ENCODE measurements at places on chromosomes 4 and X. TPM values are rescaled to one million over a fixed set of nuclear protein-coding genes. Genes with fewer than 3 reads are reported as not detected.

CCKAR gene
- total RNA-seq = not detected

CT83 gene
- total RNA-seq = not detected

FLNA gene
- total RNA-seq = 1,044 TPM

ITGB1BP2 gene
- 4.6 TPM for total RNA-seq

SULT1B1 gene
- 0.15 TPM for total RNA-seq

ASB9 gene
- total RNA-seq = not detected

RPA4 gene
- total RNA-seq = 0.42 TPM

CMC4 gene
- 3.7 TPM for total RNA-seq

SLC7A11 gene
- 1.6 TPM for total RNA-seq

TIGD4 gene
- 0.80 TPM for total RNA-seq

MAP7D2 gene
- 0.34 TPM for total RNA-seq

ADGRG4 gene
- not detected for total RNA-seq

SUPT20HL1 gene
- not detected for total RNA-seq

HELT gene
- not detected for total RNA-seq

DMRTC1 gene
- total RNA-seq = not detected

PAGE1 gene
- total RNA-seq = not detected

CTSO gene
- total RNA-seq = 2.3 TPM

HPGD gene
- total RNA-seq = 1.7 TPM

NSDHL gene
- total RNA-seq = 22.9 TPM

PHEX gene
- total RNA-seq = 32.6 TPM

AREG gene
- not detected for total RNA-seq

HOPX gene
- total RNA-seq = 151 TPM

MAPK10 gene
- total RNA-seq = not detected

PCYT1B gene
- 0.11 TPM for total RNA-seq

ABCD1 gene
- total RNA-seq = 4.4 TPM

RAB39B gene
- total RNA-seq = 12.5 TPM

SPANXB1 gene
- total RNA-seq = not detected

F8A3 gene
- total RNA-seq = 12.2 TPM

SETD7 gene
- 23.0 TPM for total RNA-seq

VGLL1 gene
- total RNA-seq = not detected

FAM9A gene
- total RNA-seq = not detected

ZNF711 gene
- 0.13 TPM for total RNA-seq

TMEM271 gene
- not detected for total RNA-seq

ZFYVE28 gene
- 10.3 TPM for total RNA-seq

SORBS2 gene
- not detected for total RNA-seq

MAGEA4 gene
- total RNA-seq = not detected

SLC16A2 gene
- total RNA-seq = 1.4 TPM

GABRG1 gene
- total RNA-seq = not detected

ETDA gene
- not detected for total RNA-seq

SPARCL1 gene
- total RNA-seq = not detected

P2RY4 gene
- total RNA-seq = not detected

CT45A3 gene
- total RNA-seq = not detected

PRR32 gene
- total RNA-seq = not detected

GUCY2F gene
- not detected for total RNA-seq

NKX6-1 gene
- not detected for total RNA-seq

EGFL6 gene
- total RNA-seq = 1.4 TPM
